IMR-90 (cell line): ENCODE measurements at places on chromosomes 4 and X. TPM values are rescaled to one million over a fixed set of nuclear protein-coding genes. Genes with fewer than 3 reads are reported as not detected.

The PCDH10 gene
- 0.90 and 1.4 TPM in 2 replicates for total RNA-seq

The RNF128 gene
- total RNA-seq = 4.8 and 6.4 TPM in 2 replicates

The EGFL6 gene
- not detected in 2 replicates for total RNA-seq

The PABPC1L2A gene
- total RNA-seq = not detected in 2 replicates

The GAK gene
- 34.4 and 133 TPM in 2 replicates for total RNA-seq
